ENCODE measurements at places on chromosomes 5 and 9.

DNA sequence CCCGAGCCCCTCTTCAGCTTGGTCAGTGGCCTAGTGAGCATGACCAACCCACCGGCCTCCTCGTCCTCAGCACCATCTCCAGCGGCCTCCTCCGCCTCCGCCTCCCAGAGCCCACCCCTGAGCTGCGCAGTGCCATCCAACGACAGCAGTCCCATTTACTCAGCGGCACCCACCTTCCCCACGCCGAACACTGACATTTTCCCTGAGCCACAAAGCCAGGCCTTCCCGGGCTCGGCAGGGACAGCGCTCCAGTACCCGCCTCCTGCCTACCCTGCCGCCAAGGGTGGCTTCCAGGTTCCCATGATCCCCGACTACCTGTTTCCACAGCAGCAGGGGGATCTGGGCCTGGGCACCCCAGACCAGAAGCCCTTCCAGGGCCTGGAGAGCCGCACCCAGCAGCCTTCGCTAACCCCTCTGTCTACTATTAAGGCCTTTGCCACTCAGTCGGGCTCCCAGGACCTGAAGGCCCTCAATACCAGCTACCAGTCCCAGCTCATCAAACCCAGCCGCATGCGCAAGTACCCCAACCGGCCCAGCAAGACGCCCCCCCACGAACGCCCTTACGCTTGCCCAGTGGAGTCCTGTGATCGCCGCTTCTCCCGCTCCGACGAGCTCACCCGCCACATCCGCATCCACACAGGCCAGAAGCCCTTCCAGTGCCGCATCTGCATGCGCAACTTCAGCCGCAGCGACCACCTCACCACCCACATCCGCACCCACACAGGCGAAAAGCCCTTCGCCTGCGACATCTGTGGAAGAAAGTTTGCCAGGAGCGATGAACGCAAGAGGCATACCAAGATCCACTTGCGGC is 1.8 kb downstream of the EGR1 start:
- DNase-seq = peak; percentile 63

- DNase-seq = no peak
These were observed 258.1 kb upstream of the EDIL3 start for GRCh38 chr5:84642795-84643194.

GRCh38 chr5:133845271-133845670 is 123.2 kb downstream of the C5orf15 start:
- DNase-seq = no peak

DNA sequence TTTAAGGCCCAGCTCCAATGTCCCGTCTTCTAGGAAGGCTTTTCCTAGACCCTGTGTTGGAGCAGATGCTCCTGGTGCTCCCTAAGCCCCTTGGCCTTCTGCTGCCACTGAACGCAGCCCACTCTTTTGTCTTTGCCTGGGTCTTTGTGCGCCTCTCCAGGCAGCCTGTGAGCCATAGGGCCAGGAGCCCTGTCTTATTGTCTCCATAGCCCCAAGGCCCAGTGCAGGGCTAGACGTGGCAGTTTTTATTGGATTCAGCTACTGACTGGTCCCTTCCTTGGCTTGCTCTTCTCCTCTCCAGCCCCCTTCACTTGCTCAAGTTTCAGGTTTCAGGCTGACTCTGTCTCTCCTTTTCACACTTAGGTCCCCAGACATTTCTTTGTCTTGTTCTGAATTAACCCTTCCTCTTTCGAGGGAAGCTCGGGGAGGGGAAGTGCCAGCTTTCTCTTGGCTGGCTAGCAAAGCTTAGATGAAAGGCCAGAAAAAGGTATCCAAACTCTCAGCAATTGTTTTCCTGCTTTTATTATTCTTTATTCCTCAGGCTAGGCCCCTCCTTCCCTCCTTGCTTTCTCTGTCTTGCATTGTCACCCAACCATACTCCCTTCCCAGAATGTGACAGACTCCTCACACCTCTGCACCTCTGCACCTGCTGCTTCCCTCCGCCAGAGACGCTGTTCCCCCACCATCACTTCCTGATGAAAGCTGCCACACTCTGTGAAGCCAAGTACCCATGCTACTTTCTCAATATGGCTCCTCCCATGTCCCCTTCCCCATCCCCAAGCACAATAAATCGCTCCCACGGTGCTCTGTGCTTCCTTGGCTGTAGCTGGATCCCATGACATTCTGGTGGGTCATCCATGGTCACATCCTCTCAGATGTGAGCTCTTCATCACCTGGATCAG is 101.6 kb upstream of the CPEB4 start:
- no peak for DNase-seq

- DNase-seq = no peak
These were observed 45.9 kb downstream of the RGS3 start for GRCh38 chr9:113509463-113509862.

- no peak for DNase-seq
These were observed 58.0 kb upstream of the ROR2 start for GRCh38 chr9:92008041-92008440.

DNA sequence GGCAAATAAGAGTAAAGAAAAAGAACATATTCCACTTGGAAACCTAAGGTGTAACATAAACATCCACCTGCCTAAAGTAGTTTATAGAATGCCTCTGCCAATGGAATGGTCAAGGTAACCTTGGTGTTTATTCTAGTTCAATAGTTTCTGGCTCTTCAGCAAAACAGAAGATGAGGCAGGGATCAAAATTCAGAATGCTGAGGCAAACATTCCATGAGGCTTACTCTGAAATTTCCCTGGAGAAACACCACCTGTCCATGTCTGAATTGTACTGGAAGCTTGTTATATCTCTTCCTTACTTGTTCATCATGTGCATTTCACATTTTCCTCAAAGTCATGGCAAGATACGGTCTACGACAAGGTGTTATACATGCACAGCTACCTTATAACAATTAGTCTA is 1862.4 kb upstream of the ACO1 start:
- DNase-seq = no peak

GRCh38 chr5:142699184-142699720 is 13.4 kb upstream of the FGF1 start:
- DNase-seq = peak; percentile 89

DNA sequence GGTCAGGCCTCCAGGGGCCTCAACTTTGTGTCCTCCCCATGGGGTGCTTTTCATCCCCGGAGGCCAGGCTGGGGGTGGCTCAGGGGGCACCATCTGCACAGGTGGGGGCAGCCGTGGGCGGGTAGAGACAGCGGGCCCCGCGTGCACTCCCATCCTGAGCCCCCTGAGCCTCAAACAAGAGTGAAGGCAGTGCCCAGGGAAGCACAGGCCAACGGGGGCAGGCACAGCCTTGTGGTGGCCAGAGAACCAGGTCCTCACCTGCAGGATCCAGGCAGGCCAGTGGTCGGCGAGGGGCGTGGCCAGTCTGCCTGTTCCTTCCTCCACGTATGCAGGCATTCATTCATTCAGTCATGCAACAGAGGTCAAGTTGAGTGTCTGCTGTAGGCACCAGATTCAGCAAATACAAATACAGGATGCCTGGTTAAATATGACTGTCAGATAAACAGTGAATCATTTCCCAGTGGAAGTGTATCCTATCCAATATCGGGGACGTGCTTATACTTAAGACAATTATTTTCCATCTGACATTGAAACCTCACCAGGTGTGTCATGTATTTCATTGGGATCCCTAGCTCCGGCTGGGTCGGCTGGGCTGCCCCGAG is 22.3 kb downstream of the KCNT1 start:
- DNase-seq = no peak

DNA sequence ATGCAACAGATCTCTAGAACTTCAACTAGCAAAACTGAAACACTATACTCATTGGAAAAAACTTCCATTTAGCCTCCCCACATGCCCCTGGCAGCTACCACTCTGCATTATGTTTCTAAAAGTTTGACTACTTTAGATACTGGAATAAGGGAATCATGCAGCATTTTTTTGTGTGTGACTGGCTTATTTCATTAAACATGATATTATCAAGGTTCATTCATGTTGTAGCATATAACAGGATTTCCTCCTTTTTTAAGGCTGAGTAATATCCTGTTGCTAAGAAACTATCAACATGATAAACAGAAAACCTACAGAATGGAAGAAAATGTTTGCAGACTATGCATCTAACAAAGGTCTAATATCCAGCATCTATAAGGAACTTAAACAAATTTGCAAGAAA is 597.9 kb downstream of the DMRTA1 start:
- no peak for DNase-seq

DNA sequence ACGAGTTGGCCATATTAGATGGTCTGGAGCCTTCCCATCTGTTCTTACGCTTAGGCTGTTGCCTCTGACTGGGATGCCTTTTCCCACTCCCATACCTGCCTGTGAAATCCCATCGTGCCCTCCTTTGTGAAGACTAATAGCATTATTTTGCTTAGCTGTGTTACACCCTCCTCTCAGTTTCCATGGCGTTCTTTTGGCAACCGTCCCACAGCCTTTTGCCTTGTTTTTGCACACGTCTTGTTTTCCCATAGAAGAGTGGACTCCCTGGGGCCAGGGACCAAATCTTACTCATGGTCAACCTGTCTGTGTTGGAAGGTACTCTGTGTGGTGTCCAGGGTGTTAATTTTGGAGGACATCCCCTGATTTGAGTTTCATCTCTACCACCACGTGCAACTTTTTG is 242.1 kb downstream of the HSPA4 start:
- no peak for DNase-seq

DNA sequence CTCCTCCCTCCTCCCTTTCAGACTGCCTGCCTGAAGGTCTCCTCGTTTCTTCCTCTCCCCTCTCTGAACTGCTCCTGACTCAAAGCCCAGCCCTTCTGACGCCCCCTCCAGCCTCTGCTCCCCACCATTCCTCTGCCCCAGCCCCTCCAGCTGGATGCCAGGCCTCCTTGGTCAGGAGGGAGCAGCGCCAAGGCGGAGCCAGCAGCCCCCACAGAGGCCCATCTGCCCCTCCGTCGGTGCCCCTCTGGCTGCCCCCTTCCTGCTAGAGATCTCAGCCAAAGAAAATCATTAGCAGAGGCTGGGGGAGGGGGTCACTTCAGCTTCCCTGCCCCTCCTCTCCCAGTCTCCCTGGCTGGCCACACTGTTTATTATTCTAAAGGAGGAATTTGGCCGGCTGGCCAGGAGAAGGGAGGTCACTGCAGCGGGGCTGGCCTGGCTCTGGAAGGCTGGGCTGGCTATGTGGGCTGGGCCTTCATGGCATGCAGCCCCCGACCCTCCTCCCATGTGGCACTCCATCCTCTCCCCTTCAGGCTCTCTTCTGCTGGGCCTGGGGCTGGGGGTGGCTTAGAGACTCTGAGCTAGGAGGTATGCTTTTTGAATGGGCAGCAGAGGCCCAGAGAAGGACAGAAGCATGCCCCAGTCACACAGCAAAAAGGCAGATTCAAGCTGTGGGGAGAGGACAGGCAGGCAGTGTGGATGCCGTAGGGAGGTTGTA is 16.9 kb downstream of the PDGFRB start:
- no peak for DNase-seq

- DNase-seq = no peak
These were observed 259.3 kb downstream of the FANCC start for GRCh38 chr9:95058121-95058785.

DNA sequence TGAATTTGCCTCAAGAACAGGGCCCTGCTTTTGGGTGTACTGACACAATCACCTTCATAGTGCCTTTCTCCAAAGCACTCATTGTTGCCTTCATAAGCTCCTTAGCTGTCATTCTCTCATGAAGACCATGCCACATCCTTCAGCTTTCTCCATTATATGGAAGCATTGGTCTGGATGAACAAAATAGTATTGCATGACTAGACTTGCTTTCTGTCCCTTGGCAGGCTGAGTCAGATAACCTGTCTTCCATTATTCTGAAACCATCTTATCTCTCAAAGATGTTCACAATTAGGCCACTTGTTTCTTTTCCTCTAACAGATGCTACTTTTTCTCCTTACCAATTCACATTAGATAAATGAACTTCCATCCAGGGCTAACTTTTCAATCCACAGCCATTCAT is 297.9 kb downstream of the IRX1 start:
- DNase-seq = no peak

- DNase-seq = no peak
These were observed 102.6 kb downstream of the XRCC4 start for GRCh38 chr5:83179966-83180365.

- no peak for DNase-seq
These were observed 13.8 kb upstream of the ERGIC1 start for GRCh38 chr5:172820046-172820767.

GRCh38 chr5:119309326-119309725 is 46.5 kb upstream of the TNFAIP8 start:
- no peak for DNase-seq

- DNase-seq = no peak
These were observed 64.4 kb upstream of the COL15A1 start for GRCh38 chr9:98879094-98879962.

- DNase-seq = no peak
These were observed 505.4 kb downstream of the TMEM232 start for GRCh38 chr5:110221036-110221435.

DNA sequence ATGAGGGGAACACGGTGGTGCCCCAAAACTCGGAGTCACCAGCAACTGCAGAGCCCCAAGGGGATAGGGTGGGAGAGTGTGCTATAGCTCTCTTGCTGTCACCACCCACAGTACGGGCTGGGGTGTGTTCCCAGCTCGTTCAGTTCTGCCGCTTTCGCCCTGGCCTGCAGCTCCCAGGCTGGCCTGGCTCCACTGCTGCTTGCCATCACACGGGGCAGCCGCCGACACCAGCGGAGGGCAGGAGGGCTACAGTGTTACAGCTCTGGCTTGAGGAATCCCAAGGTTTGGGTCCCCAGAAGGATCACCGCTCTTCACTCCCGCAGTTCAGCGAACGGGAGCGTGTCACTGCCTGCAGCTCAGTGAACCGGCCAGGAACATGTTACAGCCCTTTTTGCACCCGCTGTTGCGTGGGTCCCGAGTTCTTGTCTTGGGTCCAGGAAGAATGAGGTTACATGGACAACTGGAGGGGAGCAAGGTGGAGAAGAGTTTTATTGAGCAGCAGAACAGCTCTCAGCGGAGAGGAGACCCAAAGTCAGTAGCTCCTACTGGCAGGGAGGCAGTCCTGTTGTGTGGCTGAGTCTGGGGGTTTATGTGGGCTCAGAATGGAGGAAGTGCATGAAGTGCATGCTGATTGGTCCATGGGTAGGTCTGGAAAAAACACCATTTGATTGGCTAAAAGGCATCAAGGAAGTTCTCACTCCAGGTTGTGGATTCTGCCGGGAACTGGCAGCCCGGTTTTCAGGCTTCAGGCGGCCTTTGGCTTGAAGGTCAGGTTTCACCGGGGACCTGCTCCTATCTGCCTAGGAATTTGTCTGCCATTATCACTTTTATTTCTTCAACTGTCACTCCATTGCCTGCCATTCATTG is 113.4 kb downstream of the EHMT1 start:
- DNase-seq = no peak

Measured in stimulated activated effector memory CD8-positive, alpha-beta T cell treated with anti-CD3 and anti-CD28 coated beads, Interleukin-12 subunit alpha, Interleukin-12 subunit beta, amount 100 ng/mL, for 72 hours (primary cell).